GM23338 (cell line): ENCODE measurements at places on chromosomes 7 and 10.

DNA sequence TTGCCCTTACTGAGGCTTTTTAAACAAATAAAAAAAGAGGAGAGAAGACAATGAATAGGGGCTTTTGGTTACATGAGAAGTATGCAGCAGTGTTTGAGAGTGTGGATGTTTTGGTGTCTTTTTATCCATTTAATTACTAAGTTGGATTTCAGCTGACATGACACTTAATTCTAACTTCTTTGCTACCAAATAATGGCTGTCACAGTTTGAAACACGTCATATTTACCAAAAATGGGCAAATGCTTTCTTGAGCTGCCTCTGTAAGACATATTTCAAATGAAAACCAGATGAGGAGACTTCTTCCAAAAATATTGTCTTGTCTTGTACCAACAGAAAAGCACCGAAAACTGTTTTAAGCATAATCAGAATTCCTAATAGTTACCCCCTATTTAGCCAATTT, 4.0 kb downstream of the ABCB4 start:
- no peak for DNase-seq

DNA sequence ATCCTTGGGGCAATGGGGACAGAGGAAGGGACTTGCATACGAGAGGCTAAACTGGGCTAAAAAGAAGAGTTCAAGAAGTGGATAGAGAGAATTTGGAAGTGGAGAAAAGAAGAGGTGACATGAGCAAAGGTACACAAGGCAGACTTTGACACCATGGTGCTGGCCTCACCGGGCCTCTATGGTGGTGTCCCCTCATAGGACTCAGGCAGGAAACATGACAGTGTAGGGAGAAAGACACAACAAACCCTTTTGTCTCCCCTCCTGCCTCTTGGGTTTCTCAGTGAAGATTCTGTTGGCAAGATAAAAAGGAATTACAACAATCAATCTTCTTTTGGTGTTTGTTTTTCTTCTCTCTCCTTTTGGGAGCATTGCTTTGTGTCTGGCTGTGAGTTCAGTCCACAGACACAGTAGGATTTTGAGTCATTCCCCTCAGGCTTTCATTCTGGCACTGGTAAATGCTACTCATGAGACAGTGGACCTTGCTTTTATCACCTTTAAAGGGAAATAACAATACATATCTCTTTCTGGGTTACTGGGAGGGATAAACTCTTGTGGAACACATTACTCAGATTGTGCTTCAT, 827.7 kb downstream of the TNS3 start:
- DNase-seq: no peak

DNA sequence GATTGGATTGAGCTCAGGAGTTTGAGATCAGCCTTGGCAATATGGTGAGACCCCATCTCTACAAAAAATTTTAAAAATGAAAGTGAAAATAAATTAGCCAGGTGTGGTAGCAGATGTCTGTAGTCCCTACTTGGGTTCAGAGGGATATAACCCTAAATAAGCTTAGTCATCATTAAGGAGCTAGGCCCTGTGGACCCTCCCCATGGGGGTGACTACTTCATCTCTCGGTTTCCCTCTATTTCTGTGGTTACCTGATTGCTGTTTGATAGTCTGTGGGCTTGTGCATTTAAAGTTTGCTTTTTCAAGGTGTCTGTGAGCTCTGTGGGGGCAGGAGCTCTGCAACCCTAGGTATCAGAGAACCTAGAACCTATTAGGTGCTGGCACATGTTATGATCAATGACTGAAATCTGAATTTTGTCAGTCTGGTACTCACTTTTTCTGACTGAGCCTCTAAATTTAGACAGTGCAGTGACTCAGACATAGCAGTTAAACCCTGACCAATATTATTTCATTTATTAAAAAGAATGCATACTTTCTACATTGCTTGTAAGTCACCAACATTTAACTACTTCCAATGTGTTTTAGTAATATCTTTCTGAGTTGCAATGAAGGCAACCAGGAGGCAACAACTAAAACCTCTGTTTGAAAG, 8.1 kb upstream of the CUZD1 start:
- DNase-seq: no peak

- no peak for DNase-seq
Measured at GRCh38 chr10:90958781-90959180, 37.9 kb upstream of the ANKRD1 start.

GRCh38 chr7:49344556-49344955, 420.2 kb downstream of the CDC14C start:
- DNase-seq: no peak

GRCh38 chr7:86823769-86824168, 180.1 kb downstream of the GRM3 start:
- DNase-seq: no peak

GRCh38 chr7:2376351-2377154, 21.9 kb downstream of the EIF3B start:
- no peak for DNase-seq

DNA sequence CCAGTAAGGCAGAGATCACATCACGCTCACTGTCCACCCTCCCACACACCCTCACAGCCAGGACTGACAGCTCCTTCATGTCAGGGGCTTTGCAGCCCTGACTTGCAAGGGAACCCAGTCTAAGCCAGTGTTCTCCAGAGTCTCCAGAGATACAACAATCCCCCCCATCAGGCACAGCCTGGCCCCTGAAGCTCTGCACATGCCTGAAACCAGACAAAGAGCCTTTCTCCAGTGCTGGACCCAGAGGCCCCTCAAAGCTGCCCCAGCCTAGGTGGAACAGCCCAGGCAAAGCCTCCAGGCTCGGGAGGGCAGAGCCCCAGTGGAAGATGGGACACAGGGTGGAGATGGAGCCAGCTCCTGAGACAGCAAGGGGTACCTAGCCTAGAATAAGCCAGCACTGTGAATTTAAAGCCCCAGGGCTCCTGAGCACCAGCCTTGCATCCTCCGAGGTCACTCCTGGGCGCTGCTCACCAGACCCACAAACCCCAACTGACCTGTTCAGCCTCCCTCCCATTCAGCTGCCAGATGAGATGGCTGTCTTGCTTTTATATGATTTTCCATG, 50.2 kb downstream of the GRID1 start:
- no peak for DNase-seq

- no peak for DNase-seq
Measured at GRCh38 chr10:13628661-13629060, 41.9 kb downstream of the PRPF18 start.

- peak; percentile 75 for DNase-seq
Measured at GRCh38 chr7:74627661-74628411, 29.7 kb upstream of the GTF2I start.

DNA sequence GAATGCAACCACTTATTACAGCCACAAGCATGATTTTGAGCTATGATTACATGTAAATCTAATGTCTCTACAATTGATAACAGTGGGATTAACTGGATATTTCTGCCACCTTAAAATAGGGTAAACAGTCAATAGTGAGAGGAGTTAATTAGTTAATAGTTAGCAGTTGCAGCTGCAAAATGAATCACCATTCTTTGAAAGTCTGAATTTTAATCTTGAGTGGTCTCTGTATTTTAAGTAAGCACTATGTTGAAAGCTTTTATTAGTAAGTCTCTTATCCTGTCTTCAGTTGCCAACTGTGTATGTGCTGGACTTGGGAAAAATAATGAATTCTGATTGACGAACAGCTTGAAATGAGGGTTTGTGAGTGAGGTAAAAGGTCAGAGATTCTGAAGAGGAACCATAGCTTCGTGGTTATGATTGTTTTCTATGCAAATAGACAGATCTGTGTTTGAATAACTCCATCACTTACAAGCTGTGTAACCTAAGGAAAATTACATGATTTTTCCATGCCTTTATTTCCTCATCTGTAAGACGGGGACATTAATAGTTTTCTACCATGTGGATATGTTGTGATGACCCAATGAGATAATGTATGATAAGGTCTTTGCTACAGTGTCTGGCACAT, 75.2 kb downstream of the RNLS start:
- DNase-seq: no peak

DNA sequence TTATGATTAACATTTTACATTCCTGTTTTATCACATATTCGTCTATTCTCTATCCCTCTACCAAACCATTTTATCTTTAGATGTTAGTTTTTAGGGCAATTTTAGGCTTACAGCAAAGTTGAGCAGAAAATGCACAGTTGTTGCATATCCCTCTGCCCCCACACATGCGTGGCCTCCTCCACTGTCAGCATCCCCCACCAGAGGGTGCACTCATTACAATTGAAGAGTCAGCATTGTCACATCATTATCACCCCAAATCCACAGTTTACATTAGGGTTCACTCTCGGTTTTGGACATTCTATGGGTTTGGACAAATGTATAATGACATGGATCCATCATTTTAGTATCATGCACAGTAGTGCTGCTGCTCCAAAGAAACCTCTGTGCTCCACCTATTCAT, 86.4 kb downstream of the WDR37 start:
- DNase-seq: peak; percentile 45

GRCh38 chr10:87656431-87657072, 3.1 kb upstream of the PAPSS2 start:
- peak; percentile 84 for DNase-seq

DNA sequence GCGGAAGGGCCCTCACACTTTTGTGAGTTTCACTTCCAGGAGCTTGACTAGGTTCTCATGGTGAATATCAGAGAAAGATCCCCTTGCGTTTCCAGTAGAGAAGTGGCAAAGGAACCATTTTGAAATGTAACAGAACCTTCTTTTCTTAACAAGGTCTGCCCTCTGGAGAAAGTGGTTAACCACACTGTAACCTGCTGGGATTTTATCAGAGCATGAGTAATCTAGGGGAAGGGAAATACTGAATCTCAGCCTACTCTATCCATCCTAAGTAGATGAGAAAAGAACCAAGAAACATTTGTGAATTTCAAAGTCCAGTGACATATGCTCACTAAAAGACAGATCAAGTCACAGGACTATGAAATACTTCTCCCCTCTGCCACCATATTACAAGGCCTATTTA, 235.5 kb downstream of the ZEB1 start:
- no peak for DNase-seq

DNA sequence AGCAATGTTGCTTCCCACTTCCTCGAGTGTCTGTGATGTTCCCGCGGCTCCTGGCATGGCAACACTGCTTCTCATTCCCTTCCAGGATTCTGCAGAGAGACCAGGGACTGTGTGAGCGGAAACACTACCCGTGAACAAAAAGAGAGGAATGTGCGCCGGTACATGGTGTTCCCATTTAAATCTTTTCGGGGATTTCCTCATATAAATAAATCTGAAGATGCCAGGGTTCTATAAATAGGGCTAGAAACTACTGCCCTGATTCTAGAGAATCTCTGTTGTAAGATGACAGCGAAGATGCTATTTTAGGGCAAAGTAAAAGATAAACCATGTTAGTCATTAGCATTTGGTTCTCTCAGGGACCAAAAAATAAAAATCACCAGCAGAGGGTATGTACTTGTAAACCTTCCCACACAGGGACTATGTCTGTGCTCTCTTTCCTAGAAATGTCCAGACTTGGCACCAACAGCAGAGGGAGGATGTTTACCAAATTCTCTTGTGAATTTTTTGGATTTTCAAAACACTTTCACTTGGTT, 92.2 kb upstream of the DDC start:
- DNase-seq: no peak

GRCh38 chr7:128954830-128955802, 17.4 kb downstream of the IRF5 start:
- DNase-seq: peak; percentile 46

DNA sequence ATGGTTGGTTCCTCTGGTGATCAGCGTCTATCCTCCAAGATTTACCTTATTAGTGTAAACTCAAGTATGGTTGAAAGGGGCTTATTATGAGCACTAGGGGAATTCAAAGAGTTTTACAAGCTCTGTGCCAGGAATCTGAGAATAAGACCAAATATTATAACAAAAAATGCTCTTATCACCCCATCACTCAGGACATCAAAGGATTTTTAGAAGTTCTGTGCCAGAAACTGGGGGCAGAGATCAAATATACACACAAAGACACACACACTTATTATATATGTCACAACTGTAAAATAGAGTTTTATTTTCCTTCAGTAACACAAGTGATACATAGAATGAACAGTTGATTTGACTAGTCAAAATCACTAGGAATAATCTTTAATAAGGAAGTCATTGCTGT, 89.3 kb downstream of the MLLT10 start:
- DNase-seq: no peak

GRCh38 chr10:5530846-5531557, 6.2 kb downstream of the CALML3 start:
- DNase-seq: no peak

GRCh38 chr10:132186488-132187429, at the start of gene DPYSL4:
Gene DPYSL4 (plus strand): TSS chr10:132186948. CDS start chr10:132187064, 116 bp downstream.
- DNase-seq: peak; percentile 48

GRCh38 chr10:6069081-6069931, 7.1 kb upstream of the IL2RA start:
- DNase-seq: no peak

- no peak for DNase-seq
Measured at GRCh38 chr10:113026679-113027078, 76.6 kb downstream of the TCF7L2 start.

- no peak for DNase-seq
Measured at GRCh38 chr10:24929056-24929544, 23.3 kb downstream of the PRTFDC1 start.

DNA sequence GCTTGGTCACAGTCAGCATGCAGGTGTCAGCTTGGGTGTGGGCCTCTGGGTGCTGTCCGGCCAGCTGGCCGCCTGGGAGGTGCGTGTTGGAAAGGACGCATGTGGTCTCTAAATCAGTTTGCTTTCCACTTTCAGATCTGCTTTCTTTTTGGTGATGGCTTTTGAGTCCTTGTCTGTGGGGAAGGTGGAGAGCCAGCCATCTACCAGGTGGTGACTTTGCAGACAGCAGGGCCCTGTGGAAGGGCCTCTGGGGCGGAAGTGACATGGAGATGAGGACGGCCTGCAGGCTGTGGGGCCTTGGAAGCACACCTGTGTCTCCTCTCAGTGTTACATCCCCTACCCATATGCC, 59.4 kb downstream of the WDR37 start:
- no peak for DNase-seq

GRCh38 chr7:22179442-22179879, 177.5 kb downstream of the RAPGEF5 start:
- no peak for DNase-seq

GRCh38 chr7:595621-596010, 76.0 kb upstream of the PDGFA start:
- DNase-seq: no peak

- no peak for DNase-seq
Measured at GRCh38 chr7:120060281-120060680, 212.7 kb upstream of the KCND2 start.

- DNase-seq: no peak
Measured at GRCh38 chr10:30057421-30057841, 2.0 kb downstream of the JCAD start.

- no peak for DNase-seq
Measured at GRCh38 chr10:482051-482501, 207.4 kb downstream of the DIP2C start.

GRCh38 chr7:835485-836401, 3.5 kb downstream of the SUN1 start:
- DNase-seq: no peak
